ENCODE measurements at places on chromosomes 16 and 17.

GRCh38 chr17:73227944-73228343, 33.7 kb downstream of the CPSF4L start:
- no peak for DNase-seq

- DNase-seq, result no peak
These were observed 37.1 kb downstream of the TRIM25 start for GRCh38 chr17:56876766-56877179.

GRCh38 chr17:48565022-48565554, 13.1 kb downstream of the HOXB4 start:
- no peak for DNase-seq

DNA sequence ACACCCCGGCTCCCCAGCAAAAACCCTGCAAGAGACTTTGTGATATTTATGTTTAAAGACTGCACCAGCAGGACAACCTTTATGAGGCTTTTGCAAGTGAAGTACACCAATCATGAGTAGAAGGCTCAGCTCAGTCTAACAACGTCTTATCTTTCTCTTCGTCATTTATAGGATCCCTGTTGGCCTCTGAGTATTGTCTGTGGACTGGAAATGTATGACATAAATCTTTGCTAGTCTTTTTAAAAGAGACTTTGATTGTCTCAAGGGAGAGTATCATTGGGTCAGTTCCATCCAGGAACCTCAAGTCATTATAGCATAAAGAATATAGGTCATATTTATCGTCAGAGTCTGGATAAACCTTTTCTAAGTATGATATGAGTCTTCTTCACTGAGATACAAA, 505.0 kb upstream of the SOX9 start:
- no peak for DNase-seq

DNA sequence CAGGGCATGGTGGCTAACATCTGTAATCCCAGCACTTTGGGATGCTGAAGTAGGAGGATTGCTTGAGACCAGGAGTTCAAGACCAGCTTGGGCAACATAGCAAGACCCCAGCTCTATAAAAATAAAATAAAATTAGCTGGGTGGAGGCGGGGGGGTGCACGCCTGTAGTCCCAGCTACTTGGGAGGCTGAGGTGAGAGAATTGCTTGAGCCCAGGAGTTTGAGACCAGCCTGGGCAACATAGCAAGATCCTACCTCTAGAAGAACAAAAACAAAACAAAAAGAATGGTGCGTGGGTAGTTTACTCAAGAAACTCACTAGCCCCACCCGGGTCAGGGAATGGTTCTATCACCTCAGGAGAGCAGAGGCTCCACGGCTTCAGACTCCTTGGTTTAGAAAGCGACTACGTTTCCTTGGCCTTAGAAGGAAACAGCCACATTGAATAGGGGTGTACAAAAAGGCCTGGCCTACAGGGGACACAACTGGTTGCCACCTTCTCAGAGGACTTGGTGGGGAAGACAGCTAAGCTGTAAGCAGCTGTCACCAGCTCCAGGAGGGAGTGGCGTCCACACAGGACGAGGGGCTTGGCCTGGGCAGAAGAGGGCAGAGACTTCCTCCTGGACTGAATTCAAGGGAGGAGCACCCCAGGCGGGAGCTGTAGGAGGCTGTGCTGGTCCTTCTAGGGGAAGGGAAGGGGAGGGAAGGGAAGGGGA, 716 bp downstream of the TK1 start:
- no peak for DNase-seq

GRCh38 chr17:73697872-73698271, 53.6 kb upstream of the SDK2 start:
- DNase-seq, result no peak

- no peak for DNase-seq
These were observed 498 bp downstream of the PIMREG start for GRCh38 chr17:6444571-6445335.

GRCh38 chr17:51590071-51590656, 329.8 kb downstream of the UTP18 start:
- DNase-seq, result no peak

GRCh38 chr17:18039535-18040260, 490 bp downstream of the GID4 start:
- no peak for DNase-seq

GRCh38 chr16:50735629-50736122, 6.2 kb upstream of the CYLD start:
- DNase-seq, result no peak

DNA sequence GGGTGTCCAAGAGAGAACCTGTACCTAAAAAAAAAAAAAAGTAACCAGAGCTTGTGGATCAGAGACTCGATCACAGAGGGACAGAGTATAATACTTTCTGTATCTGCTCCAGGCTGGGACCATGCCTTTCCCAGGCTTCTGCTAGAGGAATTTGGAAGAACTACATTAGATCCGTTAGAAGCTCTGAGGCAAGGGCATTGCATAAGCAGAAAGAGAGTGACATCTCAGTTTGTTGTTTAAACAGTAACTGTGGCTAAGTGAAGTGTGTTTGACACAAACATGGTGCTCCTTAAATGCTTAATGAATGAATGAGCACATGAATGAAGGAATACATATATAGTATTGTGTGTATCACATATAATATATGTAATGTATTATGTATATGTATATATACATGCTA, 131.2 kb downstream of the HS3ST3B1 start:
- no peak for DNase-seq

- no peak for DNase-seq
These were observed 23.2 kb downstream of the MXRA7 start for GRCh38 chr17:76687298-76688164.

DNA sequence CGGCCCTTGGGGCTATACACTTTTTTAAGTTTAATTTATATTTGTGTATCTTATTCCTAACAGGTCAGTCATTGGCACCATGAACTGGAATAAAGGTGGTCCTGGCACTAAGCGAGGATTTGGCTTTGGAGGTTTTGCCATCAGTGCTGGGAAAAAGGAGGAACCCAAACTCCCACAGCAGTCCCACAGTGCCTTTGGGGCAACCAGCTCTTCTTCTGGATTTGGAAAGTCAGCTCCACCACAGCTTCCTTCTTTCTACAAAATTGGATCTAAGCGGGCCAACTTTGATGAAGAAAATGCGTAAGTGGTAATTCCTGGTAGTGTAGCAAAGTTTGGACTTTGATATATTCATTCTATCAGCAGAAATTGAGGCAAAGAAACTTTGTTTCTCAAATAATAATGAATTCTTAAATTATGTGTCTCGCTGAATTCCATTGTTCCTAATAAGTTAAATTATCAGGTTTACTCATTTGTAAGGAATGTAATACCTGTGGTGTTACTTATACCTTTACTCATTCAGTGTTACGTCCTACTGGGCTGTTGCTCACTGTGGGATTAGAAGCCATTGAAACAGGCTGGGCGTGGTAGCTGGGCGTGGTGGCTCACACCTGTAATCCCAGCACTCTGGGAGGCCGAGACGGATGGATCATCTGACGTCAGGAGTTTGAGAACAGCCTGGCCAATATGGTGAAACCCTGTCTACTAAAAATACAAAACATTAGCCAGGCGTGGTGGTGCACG, 13.2 kb downstream of the DDX42 start:
- no peak for DNase-seq

GRCh38 chr16:88057656-88058055, 106.4 kb downstream of the BANP start:
- no peak for DNase-seq

DNA sequence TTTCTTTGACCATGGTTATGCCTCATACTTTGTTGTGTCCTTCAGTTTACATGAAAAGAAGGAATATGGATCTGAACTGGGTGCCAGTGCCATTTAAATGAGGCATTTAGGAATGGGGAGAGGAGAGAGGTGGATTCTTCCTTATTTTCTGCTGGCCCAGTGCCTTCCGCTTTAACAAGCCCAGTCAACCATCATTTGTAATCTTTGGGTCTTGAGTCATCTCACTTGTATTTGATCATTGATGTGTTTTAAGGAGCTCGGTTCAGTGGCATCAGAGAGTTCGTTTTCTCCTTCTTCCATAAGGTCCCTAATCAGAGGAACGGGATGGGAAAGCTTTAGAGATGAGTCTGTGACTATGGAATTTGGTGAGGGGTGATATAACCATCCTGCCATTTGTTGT, 334.9 kb downstream of the WWOX start:
- DNase-seq, result no peak

GRCh38 chr16:86575754-86576557, 2.4 kb upstream of the FOXL1 start:
- peak; percentile 32 for DNase-seq

DNA sequence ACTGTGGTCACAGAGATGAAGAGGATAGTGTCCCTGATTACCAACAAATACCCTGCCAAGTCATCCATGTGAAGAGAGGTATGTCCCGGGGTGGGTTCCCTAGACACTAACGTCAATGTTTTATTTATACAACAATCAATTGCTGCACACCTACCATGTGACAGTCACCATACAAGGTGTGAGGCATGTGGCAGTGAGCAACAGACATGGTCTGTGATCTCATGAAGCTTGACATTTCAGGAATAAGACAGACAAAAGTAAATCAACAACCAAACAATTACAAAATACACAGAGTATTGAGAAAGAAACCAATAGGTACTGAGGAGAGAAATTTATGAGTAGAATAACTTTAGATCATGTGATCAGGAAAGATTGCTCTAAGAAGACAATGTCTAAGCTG, 268.6 kb downstream of the MRTFB start:
- DNase-seq, result no peak

DNA sequence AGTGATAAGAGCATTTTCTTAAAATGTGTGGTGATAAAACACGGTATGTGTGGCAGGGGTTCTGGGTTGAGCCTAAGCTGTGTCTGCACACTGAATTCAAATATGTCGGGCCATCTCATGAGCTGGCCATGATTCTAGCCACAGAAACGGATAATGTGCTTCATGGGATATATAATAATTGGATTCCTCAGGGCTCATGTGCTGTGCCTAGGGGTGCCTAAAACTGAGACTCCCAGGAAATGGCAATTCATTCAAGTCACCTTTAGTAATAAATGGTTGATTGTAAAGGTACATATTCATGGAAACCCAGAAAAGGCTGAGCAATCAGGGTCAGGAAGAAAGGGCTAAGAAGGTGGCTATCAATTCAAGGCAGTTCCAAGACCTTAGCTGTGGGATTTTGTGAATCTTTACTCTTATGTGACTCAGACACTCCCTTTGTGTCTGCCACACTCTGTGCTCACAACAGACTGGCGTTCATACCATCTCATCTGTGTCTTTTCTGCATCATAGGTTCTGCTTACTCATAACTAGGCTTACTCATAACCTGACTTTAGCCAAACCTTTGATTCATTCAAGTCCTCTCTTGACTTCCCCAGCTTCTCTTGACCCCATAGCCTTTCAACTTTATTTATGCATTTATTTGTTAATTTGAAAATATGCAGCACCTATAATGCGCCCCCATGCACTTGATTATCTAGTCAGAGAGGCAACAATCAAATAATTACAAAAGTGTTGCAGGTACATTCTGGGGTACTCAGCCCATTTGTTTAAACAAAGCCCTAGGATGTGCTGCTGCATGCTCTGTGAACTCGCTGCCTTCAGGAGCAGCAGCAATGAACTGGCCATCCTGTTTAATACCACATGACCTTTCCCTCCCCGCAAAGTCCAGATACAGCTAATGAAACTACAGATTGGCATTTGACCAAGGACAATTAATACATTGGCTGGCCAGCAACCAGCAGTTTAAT, 28.4 kb upstream of the MED13 start:
- no peak for DNase-seq

DNA sequence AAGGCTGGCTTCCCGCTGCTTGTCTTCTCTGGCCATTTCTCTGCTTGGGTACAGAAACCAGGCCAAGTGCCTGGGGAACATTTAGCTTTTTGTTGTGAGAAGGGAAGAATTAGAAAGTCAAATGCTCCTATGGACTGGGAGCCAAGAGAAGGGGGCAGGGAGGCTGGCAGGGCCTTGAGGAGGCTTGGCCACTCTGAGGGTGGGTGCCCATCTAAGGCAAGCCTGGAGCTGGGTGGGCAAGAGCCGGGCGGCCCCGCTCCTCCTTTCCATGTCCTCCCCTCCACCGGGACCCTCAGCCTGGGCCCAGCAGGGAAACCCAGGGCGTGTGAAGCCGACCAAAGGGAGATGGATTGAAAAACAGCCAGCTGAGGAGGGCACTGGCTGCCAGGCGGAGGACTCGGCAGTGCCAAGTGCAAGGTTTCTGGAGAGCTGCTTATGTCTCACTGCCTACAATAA, 69.4 kb downstream of the NTN1 start:
- DNase-seq, result no peak

DNA sequence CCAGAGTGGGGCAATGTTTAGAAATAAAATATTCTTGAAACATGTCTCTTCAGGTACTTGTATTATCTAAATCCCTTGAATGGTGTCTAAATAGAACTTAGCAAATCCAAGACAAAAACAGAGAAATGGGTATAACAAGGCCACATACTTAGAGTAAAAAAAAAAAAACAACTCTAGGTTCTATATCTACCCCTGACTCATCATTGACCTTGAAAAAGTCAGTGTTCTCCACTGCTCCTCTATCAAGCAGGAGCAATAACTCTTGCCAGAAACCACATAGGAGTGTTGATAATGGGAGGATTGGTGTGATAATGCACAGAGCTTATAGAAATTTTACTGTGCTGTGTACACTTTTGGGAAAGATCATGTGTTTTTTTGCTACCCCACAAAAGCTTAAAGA, 296.6 kb upstream of the PMFBP1 start:
- DNase-seq, result no peak

- DNase-seq, result peak; percentile 20
These were observed 11.9 kb upstream of the TM4SF5 start for GRCh38 chr17:4759776-4760236.

GRCh38 chr17:55706808-55707773, 15.6 kb downstream of the TMEM100 start:
- no peak for DNase-seq

All from CD4-positive, alpha-beta T cell treated with Interleukin-17A for 1 hour (primary cell).